ENCODE measurements at places on chromosomes 5 and 9. TPM values are rescaled to one million over a fixed set of nuclear protein-coding genes. Genes with fewer than 3 reads are reported as not detected.

The BASP1 gene
- total RNA-seq: 118 TPM

The PCDHGA11 gene
- 10.2 TPM for total RNA-seq

The TAS2R1 gene
- not detected for total RNA-seq

The GPR151 gene
- total RNA-seq: not detected

The FBN2 gene
- 61.7 TPM for total RNA-seq

The DRD1 gene
- not detected for total RNA-seq

The SERF1B gene
- total RNA-seq: 46.9 TPM

The HAND1 gene
- total RNA-seq: not detected

The IL5 gene
- not detected for total RNA-seq

The CDH10 gene
- total RNA-seq: not detected

The GHR gene
- total RNA-seq: 5.2 TPM

The CCNI2 gene
- not detected for total RNA-seq

The F2RL2 gene
- total RNA-seq: 2.9 TPM

The CSF1R gene
- not detected for total RNA-seq

The SEMA4D gene
- total RNA-seq: not detected

The PCDHGA2 gene
- total RNA-seq: 5.8 TPM

The CORO2A gene
- 1.1 TPM for total RNA-seq

The TEK gene
- 10.5 TPM for total RNA-seq

The PTPRD gene
- 1.8 TPM for total RNA-seq

The ARL14EPL gene
- total RNA-seq: not detected

The ABCA1 gene
- 75.3 TPM for total RNA-seq

The TRIP13 gene
- total RNA-seq: 6.1 TPM

The TXNDC8 gene
- total RNA-seq: not detected

The FOXD4L3 gene
- total RNA-seq: not detected

The PPP2R2B gene
- not detected for total RNA-seq

The SCGB3A2 gene
- not detected for total RNA-seq

The NIM1K gene
- 1.1 TPM for total RNA-seq

The PPP1R26 gene
- total RNA-seq: 7.6 TPM

The RASEF gene
- not detected for total RNA-seq

The NDUFA8 gene
- 31.6 TPM for total RNA-seq

The SPIN1 gene
- total RNA-seq: 35.8 TPM

The OR1Q1 gene
- total RNA-seq: not detected

The PROB1 gene
- total RNA-seq: 1.5 TPM

The AK8 gene
- total RNA-seq: 1.4 TPM

The MED7 gene
- total RNA-seq: 10.5 TPM

The TAF11L3 gene
- total RNA-seq: not detected

The NR4A3 gene
- total RNA-seq: under 0.01 TPM

The PCDHGB3 gene
- total RNA-seq: 2.4 TPM

The FBXL7 gene
- total RNA-seq: 8.3 TPM

The OR1J2 gene
- total RNA-seq: not detected

The C5orf46 gene
- 0.65 TPM for total RNA-seq

The C5 gene
- 0.90 TPM for total RNA-seq

The PFN3 gene
- total RNA-seq: not detected

The TEX48 gene
- total RNA-seq: not detected

The GARIN3 gene
- total RNA-seq: not detected

The ORM2 gene
- total RNA-seq: not detected

The AGXT2 gene
- not detected for total RNA-seq

The GLDC gene
- 3.4 TPM for total RNA-seq
